ENCODE measurements at places on chromosomes 11 and 22. TPM values are rescaled to one million over a fixed set of nuclear protein-coding genes. Genes with fewer than 3 reads are reported as not detected.

DNA sequence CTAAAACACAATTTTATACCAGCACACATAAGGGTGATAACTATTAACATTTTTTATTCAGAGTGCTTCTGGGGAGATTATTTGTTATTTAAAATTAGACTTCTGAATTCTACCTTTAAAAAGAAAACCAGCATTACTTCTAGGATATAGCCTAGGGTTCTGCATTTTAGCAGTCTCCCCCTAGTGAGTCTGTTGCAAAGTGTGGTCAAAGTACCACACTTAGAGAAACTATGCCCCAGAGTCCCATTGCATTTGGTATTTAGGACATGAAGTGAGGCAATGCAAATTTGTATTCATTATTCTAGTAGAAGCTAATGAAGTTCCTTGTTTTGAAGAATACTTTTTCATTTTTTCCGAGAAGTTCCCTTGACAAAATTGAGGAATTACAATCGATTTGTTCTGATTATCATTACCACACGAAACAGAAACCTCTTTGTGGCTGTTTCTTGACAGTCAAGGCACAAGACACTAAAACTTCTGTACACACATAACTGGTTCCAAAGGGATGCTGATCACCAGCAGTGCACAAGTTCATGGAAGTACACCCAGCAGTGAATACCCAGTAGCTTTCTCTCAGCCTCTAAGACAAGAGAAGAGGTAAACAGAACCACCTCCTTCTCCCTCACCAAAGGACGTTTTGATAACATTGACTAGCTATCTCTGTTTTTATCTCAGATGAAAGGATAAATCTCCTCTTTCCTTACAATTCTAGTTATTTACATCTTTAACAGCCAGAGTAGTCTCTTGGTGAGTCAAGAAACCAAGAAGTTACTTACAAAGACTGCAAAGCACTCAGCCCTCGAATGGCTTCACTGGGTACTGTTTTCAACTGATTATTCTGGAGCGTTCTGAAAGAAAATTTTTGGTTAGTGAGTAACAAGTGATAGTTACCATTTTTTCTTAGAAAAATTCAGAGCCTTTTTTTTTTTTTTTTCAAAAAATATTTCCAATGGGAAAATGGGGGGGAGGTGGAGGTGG is 27.6 kb upstream of the CCDC34 start:
- DNase-seq, result no peak

DNA sequence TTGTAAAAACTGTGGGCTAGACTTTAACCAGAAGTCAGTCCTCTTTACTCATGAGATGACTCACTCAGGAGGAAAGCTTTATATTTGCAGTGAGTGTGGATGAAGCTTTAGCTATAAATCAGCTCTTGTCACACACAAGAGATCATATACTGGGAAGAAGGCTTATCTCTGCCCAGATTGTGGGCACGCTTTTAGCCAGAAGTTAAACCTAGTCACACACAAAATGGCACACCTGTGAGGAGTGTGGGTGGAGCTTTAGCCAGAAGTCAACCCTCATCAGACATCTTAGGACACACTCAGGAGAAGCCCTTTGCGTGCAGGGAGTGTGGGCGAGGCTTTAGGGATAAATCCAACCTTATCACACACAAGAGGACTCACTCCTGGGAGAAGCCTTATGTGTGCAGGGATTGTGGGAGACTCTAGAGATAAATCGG is 706.9 kb upstream of the LUZP2 start:
- no peak for DNase-seq

- no peak for DNase-seq
Measured at GRCh38 chr11:118868659-118869058, 15.0 kb upstream of the CXCR5 start.

DNA sequence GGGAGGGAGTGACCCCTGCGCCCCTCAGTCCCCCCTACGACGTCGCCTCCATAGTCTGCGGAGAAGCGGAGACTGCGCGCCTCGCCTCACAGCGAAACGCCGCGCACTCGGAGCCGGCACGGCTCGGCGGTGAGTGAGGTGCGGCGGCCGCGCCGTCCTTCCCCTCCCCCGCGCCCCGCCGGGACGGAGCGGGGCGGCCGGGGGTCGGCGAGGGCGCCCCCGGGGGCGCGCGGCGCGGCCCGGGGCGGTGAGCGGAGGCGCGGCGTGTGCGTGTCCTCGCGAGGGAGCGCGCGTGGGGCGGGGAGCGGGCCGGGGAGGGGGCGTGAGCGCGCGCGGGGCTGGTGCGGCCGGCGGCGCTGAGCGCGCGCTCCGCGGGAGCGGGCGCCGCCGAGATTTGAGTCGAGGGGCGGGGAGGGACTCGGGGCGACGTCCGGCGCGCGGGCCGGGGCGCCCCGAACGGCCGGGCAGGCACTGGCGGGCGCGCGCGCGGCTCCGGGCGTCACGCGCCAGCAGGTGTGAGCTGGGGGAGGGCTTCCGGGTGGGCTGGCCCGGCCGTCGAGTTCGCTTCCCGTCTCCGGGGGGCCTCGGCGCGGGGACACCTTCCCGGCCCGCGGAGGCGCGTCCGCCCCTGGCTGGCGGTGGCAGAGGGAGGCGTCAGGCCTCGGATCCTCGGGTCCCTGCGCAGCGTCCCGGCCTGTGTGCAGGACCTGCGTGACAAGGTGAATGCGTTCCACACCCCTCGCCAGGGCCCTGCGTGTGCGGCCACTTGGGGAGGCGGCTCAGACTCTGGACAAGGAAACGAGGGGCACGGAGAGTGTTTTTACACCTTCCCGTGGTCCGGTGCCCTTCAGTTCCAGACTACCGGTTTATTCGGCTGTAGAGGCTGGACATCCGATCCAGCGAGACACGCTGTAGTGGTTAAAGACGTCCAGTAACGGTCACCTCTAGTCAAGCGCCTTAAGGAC is 50.4 kb downstream of the FAM83F start:
- peak; percentile 64 for DNase-seq

DNA sequence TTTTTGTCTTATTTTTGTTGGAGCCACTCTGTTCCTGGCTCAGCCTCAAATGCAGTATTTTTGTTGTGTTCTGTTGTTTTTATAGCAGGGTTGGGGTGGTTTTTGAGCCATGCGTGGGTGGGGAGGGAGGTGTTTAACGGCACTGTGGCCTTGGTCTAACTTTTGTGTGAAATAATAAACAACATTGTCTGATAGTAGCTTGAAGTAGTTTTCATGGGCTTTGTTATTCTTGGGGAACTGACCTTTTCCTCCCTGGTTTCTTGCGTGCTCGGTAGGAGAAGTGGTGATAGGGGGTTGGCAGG is 6.0 kb upstream of the MCM5 start:
- DNase-seq, result no peak

GRCh38 chr11:93403930-93404329 is 73.4 kb downstream of the DEUP1 start:
- no peak for DNase-seq

- no peak for DNase-seq
Measured at GRCh38 chr22:17842386-17842785, 68.1 kb upstream of the BID start.

GRCh38 chr11:44376423-44376822 is 66.5 kb upstream of the ALX4 start:
- DNase-seq, result no peak

DNA sequence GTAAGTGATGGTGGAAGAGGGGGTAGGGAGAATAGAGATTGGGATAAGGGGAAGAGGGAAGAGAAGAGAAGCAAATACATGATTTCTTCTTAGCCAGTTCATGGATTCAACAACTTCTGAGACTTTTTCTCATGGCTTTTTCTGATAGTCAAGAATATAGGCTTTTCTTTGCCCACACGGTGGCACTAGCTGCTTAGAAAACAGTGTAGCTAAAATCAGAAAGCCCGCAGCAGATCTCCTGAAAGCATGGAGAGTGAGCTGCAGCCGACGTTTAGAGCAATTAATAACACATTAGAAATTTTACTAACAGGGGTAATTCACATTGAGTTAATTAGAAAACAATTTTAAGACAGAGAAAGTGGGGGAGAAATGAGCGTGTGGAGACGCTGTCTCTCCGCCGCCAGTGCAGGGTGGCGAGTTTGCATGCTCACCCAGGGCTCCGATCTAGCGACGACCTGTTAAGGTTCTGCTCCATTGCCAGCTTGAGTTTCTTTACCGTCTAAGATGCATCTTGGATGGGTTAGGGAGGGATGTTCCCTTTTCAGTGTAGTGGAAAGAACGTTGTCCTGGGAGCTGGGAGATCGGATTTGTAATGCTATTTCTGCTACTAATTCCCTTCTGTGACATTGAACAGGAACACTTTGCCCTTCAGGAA is 3.3 kb upstream of the RAG1 start:
- DNase-seq, result peak; percentile 43

Gene ENTHD1
- total RNA-seq, result not detected

Gene YAP1
- total RNA-seq, result 41.6 TPM

Gene OR8G1
- total RNA-seq, result not detected

Gene SESN3
- 165 TPM for total RNA-seq

Gene CYB5R2
- total RNA-seq, result 2.5 TPM

Gene KREMEN1
- 9.1 TPM for total RNA-seq

Gene RIMBP3C
- total RNA-seq, result 0.64 TPM
